ENCODE measurements at places on chromosomes 11 and 22.

- DNase-seq, result no peak
Measured at GRCh38 chr22:19016081-19016766, 80.1 kb upstream of the PRODH start.

GRCh38 chr11:45622283-45622682 lies 43.1 kb downstream of the CHST1 start:
- DNase-seq, result no peak

DNA sequence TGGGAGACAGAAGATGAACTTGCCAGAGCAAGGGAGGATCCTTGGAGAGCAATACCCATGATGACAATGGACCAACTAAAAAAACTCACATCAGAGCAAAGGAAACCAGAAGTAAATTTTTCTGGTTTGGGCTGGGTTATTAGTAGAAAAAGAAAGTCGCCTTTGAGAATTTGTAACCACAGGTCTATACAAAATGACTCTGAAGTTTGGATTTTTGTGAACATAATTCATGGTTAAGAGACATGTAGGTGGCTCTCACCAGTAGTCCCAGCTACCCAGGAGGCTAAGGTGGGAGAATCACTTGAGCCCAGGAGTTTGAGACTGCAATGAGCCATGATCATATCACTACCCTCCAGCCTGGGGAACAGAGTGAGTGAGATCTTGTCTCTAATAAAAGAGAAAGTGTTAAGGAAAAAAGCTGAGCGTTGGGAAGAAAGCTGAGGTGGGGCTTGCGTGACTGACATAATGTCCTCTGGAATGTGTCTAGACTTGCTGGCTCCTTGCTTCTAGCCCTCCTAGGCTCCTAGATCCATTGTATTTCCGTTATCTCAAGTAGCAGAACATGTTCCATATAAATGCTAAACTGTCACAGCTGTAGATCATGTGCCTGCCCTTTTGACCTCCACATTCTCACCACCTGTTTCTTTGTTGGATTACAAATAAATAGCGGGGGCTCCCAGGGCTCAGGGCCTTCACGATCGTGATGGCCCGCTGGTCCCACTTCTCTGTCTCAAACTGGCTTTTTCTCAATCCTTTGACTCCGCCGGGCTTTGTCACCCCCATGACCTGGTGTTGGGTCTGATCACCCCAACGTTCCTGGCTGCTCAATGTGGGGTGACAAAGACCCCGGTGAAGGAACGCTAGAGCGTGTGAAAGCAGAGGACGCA lies 56.2 kb upstream of the SC5D start:
- DNase-seq, result no peak

DNA sequence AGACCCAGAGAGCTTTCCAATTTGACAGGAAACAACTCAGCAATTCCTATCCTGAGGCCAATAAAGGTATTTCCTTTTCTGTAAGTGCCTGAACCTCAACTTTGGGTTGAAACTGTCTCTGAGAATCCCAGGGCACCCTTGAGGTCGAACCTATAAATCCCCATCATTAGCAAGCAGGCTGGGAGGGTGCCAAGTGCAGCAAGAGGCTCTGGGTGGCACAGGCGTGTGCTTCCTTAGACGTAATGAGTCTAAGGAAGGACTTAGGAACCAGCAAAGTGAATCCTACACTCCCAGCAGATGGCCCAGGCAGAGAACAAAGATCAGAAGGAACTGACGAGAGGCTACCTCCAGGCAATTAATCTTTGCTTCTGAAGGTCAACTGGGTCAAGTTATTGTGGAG lies 234.3 kb upstream of the NARS2 start:
- no peak for DNase-seq

GRCh38 chr11:85923455-85923854 lies 68.3 kb downstream of the CCDC83 start:
- DNase-seq, result no peak

GRCh38 chr22:29700206-29700899 lies 19.4 kb upstream of the CABP7 start:
- DNase-seq, result no peak

GRCh38 chr11:11843211-11843621 lies 1.4 kb downstream of the USP47 start:
- no peak for DNase-seq

DNA sequence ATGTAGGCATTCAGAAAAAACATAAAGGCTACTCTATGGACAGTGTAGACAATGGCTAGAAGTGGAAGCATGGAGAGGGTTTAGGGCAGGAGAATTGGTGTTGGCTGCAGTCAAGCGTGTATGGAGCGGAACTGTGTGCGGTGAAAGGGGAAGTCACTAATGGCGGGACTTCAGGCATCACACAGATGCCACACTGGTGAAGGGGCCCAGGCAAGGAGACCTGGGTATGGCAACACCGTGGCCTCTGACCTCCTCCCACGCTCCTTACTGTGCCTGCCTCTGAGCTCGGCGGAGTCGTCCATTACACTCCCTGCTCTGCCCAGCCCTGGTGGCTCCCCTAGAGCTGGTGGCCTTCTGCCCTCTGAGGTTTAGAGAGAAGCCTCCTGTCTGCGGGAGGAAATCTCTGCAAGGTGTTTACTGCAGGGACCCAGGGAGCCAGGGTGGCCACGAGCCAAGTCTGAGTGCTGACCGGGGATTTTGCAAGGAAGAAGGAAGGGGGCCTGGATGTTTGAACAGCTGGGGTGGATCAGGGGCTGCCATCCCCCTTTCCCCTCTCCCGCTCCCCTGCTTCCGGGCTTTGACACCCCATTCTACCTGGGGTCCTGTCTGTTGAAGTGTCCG lies 75.1 kb upstream of the TSPAN18 start:
- no peak for DNase-seq

DNA sequence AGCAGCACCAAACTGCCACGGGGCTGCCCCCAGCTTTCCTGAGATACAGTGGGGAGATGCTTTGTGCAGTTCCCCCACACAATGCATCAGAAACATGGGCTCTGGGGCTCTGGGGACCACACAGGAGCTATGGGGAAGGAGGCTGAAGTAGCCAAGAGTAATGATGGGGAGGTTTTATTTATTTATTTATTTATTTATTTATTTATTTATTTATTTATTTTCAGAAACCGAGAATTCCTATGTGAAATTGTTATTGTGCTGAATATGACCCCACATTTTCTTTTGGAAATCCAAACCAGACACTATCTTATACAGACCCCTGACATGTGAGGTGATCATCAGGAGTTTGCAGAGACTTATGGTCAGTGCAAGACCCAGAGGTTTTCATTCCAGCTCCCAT lies 84.4 kb downstream of the MTNR1B start:
- DNase-seq, result no peak

GRCh38 chr22:44247923-44248892 lies 64.5 kb downstream of the SHISAL1 start:
- DNase-seq, result no peak

DNA sequence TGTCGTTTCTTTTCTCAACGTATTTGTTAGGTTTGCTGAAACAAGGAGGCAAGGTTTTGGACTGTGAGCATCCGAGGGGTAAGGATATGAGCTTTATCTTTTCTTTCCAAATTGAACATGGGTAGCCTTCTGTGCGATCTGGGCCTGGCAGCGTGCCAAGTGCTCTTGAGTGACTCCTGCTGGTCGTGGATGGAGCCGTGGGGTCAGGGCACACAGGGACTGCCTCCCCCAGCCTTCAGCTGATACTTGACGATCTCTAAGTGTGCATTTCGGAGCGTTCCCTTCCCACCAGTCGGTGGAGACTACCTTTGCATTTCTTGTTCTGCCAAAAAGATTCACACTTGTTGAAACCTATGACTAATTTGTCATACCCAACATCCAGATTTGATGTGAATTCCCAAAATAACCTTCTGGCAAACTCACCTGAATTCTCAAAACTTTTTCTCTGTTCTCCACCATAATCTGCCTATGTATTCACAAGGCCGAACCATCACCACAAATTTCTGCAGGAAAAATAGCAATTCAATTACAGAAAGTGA lies 40.1 kb upstream of the CLMP start:
- peak; percentile 12 for DNase-seq

DNA sequence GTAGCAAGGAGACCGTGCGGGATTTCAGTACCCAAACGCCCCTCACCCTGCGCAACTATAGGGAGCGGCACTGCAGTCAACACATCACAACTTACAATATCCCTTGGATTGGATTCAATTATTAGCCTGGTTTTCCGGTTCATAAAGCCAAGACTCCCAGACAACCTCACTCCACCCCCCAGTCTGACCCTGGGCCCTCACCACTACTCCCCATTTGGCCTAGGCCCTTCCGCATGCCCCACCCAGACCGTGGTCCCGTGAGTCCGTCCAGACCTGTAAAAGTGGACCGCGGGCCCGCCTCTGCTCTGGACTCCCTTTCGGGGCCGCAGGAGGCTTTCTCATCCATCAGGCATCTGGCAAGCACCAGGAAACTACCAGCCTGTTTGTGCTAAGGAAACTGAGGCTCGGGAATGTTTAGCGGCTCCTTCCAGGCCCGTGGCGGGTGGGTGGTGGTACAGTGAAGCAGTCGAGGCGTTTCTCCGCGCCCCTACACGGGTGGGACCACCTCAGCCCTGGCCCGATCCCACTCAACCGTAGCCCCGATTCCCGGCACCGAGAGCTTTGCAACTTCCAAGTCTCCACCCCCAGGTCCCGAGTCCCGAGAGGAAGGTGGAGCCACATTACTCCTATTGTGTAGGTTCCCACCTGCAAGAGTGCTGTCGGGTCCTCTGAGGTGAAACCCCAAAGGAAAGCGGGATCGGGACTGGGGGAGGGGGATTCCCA lies 679 bp upstream of the DPP3 start:
- no peak for DNase-seq

GRCh38 chr22:34851918-34852662 lies 213.9 kb upstream of the ISX start:
- DNase-seq, result no peak

DNA sequence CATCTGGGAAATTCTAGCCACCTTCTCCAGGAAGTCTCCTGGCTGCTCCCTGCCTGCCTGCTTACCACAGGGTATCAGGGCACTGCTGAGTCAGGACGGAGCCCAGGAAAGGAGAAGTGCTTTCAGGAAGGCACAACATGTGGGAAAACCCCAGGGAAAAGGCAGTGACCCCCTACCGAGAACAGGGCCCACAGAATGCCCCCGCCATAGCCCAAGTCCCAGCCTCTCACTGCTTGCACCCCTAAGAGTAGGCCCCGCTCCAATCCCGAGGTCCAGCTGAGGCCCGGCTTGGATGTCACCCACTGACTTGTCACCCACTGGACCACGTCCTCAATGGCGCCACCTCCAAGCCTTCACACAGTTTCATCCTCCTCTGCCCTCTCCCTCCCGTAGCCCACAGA lies 34.1 kb downstream of the ARAP1 start:
- no peak for DNase-seq

GRCh38 chr22:36110306-36110881 lies 50.2 kb downstream of the APOL3 start:
- DNase-seq, result no peak

- no peak for DNase-seq
Measured at GRCh38 chr11:134244593-134244992, 8.6 kb downstream of the THYN1 start.

DNA sequence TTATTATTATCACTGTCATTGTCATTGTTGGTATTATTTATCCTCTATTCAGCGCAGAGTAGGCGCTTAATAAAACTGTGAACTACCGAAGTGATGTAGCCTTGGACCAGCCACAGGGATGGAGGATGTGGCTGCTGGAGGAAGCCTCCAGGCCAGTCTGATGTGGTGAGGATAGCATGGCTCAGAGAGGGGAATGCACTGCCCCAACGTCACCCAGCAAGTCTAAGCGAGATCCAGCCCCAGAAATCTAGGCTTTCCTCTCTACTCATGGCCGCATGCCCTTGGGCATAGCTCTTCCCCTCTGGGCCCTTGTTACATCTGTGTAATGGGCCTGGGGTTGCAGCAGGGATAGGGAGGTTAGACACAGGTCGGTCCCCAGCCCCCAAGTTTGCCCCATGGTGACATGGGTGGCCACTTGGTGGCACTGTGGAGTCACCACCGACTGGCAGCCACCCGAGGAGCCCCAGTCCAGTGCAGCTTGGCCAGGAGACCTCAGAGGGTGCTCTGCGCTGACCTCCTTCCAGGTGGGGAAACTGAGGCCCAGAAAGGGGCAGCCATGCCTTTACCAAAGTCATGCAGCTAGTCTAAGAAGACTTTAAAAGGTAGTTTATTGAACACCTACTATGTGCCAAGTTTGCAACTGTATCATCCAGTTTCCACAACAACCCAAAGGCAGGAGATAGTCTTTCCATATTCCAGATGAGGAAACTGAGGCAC lies 395.7 kb downstream of the MN1 start:
- DNase-seq, result no peak

- DNase-seq, result no peak
Measured at GRCh38 chr11:115499241-115499799, 4.9 kb downstream of the CADM1 start.

DNA sequence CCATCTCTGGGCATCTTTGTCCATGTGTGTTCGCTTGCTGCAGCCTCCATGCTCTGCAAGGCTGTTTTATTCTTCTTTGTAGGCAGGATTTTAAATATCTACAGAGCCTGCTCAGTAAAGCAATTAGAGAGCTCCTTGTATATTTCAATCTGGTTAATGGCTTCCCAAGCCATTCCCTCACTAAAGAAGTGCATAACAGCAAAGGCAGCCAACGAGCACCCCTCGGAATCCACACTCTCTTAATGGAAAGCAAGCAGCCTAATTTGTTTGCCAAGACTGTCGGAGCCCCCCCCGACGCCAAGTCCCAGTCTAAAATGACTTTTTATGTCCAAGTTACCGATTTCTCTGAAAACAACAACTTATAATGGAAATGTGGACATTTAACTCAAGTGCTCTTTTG lies 123.6 kb downstream of the ARL14EP start:
- DNase-seq, result no peak

DNA sequence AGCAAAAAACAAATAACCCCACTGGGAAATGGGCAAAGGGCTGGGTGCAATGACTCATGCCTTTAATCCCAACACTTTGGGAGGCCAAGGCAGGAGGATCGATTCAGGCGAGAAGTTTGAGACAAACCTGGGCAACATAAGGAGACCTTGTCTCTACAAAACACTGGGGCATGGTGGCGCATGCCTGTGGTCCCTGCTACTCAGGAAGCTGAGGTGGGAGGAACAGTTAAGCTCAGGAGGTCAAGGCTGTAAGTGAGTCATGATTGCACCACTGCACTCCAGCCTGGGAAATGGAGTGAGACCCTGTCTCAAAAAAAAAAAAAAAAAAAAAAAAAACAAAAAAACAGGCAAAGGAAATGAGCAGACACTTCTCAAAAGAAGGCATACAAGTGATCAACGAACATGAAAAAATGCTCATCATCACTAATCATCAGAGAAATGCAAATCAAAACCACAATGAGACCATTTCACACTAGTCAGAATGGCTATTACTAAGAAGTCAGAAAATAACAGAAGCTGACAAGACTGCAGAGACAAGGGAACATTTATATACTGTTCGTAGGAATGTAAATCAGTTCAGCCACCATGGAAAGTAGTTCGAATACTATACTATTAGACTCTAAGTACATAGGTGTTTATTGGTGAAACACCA lies 48.2 kb upstream of the SMCO4 start:
- DNase-seq, result no peak

Data from effector CD4-positive, alpha-beta T cell (primary cell).